IPS-NIHi11 (cell line): ENCODE measurements at places on chromosomes 2 and 18.

DNA sequence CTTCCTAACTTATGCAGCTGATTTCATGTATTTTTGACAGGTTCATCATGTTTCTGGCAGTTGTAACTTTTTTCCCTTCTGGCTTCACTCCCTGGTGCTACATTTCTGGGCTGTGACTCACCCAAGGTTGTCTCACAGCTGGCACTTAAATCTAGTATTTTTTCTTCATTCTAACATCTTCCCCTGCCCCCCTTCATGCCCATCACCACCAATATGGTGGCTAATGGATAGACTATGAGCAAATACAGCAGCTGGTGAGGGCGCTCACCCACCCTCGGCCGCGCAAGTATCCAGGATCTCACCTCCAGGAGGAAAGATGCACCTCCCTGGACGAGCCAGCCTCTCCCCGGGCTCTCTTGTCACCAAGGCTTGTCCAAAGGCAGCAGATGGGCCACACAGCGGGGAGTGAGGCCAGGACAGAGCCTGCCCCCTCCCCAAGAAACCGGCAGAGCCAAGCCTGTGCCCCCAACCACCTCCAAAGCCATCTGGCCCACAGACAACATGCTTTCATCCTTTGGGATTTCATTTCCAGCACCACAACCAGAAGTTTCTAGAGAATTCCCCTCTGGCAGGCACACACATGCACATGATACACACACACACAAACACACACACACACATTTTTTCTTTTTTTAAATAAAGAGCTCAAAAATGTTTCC is 39.1 kb downstream of the ATOH8 start:
- DNase-seq: no peak

DNA sequence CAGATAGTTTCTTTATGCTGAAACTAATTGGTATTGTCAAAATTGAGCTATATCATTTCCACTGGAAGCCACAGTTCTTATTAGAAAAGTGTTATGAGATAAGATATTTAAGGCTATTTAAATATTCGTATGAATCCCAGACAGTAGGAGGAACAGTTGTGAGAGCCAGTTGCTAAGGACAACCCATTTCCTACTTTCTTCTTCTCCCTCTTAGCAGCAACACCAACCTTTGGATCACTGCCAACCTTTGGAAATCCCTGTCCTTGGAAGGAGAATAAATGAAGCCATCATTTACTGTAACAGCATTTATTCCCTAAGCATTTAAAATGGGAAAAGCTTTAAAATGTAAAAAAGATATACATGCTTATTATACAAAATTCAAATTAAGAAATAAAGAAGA is 85.8 kb downstream of the PLCL1 start:
- DNase-seq: no peak

- DNase-seq: no peak
Observed at GRCh38 chr2:65317841-65318240, 90.2 kb downstream of the ACTR2 start.

- DNase-seq: no peak
Observed at GRCh38 chr2:127565261-127566138, 30.0 kb downstream of the MYO7B start.

- peak; percentile 68 for DNase-seq
Observed at GRCh38 chr18:57970356-57971095, 73.5 kb upstream of the NEDD4L start.

DNA sequence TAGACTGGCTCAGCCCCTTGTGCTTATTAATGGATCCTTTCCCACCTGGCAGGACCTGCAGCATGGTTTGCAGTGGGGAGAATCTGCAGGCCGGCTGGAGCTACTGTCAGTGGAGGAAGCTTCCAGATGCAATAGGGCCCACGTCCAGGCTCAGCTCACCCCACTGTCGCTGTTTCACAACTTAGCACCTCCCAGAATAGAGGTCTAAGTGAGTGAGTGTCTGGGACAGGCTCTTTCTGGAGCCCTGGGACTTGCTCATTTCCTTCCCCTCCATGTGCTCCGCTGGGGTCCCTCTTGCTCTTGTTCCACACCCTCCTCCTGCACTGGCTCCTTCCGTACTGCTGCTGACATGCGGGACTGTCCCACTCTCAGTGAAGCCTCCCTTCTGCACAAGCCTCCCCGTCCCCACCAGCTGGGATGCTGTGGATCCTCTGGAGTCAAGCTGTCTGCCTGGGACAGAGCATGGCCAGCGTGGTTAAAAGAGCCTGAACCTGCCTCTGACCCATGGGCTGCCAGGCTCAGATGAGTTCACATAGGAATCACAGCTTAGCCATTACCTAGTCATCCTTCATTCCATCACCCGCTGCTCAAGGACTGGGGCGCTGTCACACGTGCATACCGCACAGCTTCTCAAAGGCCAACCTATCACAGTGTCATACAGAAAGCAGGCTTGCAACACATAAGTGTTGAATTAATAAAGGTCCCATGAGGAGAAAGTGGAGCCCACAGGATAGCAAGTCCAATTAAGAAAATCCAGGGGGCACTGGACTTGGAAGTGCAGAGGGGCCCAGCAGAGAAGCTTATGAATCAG is 135.9 kb downstream of the ACKR3 start:
- no peak for DNase-seq

GRCh38 chr2:16195681-16196070 is 255.3 kb downstream of the MYCN start:
- DNase-seq: no peak

DNA sequence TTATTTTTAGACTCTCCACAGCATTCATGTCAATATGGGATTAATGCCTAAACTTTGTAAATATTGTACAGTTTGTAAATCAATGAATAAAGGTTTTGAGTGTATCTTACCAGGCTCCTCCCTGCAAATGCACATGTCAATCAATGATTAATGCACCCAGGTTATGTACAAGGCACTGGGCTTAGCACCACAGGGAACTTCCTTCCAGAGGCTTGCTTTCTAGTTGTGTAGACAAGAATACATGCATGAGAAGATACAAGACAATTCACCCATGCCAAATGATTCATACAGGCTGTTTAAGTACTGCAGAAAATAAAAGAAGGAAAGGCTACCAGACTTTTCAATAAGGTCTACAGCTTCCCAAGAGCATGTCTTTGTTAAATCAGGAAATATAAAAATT is 114.1 kb downstream of the MMADHC start:
- no peak for DNase-seq

DNA sequence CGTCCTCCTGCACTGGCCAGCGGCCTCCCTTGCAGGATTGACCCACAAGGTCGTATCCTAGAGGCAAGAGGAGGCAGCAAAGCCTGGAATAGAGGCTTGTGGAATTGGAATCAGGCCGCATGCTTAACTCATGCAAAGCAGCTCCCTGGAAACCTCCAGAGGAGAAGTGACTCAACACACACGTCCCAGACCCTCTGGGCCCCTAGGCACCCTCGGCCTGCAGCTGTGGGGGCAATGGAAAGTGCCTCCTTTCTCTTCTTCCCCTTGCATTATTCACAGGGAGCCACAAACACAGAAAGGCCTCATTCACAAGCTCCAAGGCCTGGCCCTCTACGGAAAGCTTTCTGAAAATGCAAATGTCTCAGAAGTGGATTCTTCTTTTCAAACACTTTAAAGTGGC is 19.6 kb downstream of the SPATA3 start:
- no peak for DNase-seq

GRCh38 chr2:19362755-19363473 is 4.5 kb upstream of the OSR1 start:
- DNase-seq: peak; percentile 66

DNA sequence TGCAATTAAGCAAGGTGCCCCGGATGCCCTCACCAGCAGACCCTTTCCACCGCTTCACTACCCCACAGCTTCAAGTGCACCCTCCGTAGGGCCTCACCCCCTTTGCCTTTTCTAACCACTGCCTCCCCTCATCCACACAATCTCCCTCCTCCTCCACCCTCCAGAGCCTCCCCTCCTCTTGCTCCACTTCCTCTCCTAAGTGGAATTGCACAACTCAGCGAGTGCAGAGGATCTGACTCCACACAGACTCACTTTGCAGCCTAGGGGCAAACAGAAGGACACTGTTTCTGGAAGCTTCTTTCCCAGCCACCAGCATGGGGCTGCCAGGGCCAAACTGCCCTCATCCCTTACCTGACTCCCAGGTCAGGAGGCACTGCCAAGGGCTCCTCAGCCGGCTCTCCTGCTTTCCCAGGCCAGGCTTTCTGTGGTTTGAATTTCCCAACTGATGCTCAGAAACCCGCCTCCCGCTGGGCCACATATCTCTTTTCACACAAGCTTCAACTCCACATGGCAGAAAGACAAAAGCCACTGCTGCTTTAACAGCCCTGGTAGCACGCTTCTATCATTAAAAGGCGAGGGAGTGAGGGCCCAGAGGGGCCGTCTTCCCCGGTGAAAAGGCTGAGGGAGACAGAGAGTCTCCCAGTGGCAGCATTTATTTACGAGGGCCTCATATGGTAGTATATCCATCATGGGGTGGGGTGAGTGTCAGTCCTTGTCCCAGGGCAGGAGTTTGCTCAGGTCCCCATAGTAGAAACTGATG is 74.7 kb upstream of the MGAT4A start:
- DNase-seq: no peak

- DNase-seq: no peak
Observed at GRCh38 chr2:66429693-66430504, 5.0 kb upstream of the MEIS1 start.

GRCh38 chr2:194116861-194117260 is 1540.2 kb upstream of the SLC39A10 start:
- DNase-seq: no peak

- DNase-seq: no peak
Observed at GRCh38 chr2:148360662-148361061, 283.9 kb upstream of the EPC2 start.

- no peak for DNase-seq
Observed at GRCh38 chr2:211822686-211823335, 715.8 kb downstream of the ERBB4 start.

DNA sequence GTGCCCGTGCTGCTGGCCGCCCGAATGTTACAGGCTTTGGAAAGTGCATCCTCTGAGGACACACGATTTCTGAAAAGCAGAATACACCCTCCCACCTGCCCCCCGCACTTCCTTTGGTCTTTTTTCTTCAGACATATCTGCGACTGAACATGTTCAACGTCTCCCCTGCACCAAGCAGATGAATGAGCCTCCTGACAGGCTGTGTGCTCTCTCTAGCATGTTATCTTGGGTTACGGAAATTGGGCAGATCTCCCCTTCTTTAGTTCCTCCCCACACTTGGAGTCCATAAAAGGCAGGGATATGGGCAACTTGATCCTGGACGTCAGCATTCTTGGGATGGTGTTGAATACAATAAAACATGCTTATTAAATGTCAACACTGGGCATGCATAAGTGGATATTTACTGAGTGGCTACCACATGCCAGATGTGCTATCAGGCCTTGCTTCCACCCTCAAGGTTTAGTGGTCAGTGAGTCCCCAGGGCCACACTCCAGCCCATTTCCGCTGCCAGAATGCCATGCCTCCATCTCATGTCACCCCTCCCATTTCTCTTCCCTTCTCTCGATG is 130.4 kb downstream of the TRIM43 start:
- DNase-seq: no peak

- DNase-seq: no peak
Observed at GRCh38 chr2:160431441-160431840, 62.2 kb downstream of the RBMS1 start.

- no peak for DNase-seq
Observed at GRCh38 chr2:3348767-3349166, 28.9 kb downstream of the EIPR1 start.
